ENCODE measurements at places on chromosomes 5 and 9.
A peak's percentile ranks its signal among the peaks of the same experiment; 100 is the strongest.

GRCh38 chr5:181217803-181218062 lies 5.3 kb upstream of the TRIM41 start:
- peak; percentile 65 for DNase-seq

GRCh38 chr5:117327511-117327910 lies 752.9 kb upstream of the SEMA6A start:
- DNase-seq: no peak

GRCh38 chr9:137369061-137369787 lies 53.7 kb downstream of the EXD3 start:
- no peak for DNase-seq

GRCh38 chr9:30937106-30937505 lies 1447.3 kb upstream of the ACO1 start:
- no peak for DNase-seq

DNA sequence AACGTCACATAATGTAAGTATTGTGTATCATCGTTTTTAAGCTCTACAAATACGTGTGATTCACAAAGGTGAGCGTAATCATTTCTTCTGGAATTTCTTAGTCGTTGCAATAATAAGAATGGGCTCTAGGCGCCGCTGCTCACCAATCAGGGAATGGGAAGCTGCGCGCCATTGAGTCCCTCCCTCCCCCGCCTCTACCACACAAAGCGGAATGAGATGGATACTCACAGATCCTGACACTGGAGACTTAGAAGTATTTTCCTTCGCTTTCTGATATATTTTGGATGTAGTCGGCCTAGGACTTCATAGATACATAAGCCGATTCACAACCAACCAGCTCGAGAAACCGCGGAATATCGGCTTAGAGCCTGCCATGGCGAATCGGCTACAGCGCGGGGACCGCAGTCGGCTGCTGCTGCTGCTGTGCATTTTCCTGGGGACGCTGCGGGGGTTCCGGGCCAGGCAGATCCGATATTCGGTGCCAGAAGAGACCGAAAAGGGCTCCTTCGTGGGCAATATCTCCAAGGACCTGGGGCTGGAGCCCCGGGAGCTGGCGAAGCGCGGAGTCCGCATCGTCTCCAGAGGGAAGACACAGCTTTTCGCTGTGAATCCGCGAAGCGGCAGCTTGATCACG lies at the start of gene PCDHGA11:
PCDHGA11 (plus strand) TSS at position 197 of the 634 bp plus-strand sequence; CDS start at position 374, 177 bp downstream.
- no peak for DNase-seq

- DNase-seq: no peak
Observed at GRCh38 chr9:38355115-38355514, 37.4 kb upstream of the ALDH1B1 start.

DNA sequence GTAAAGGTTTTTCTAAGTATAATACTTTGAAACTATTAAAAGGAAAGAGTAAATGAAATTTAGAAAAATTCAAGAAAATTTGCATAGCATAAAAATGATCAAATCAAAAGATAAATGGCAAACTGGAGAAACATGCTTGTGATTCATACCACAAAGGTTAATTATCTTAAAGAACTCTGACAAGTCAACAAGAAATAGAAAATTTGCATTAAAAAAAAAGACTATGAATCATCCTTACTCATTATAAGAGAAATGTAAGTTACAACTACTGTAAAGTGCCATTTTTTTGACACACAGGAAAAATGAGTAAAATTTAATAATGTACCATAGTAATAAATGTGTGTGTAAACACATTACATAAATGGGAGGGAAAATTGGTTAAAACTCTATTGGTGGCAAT lies 624.4 kb upstream of the C9orf72 start:
- no peak for DNase-seq

Measured in CD4-positive, alpha-beta memory T cell (primary cell).